ENCODE measurements at places on chromosomes 12 and 14. TPM values are rescaled to one million over a fixed set of nuclear protein-coding genes. Genes with fewer than 3 reads are reported as not detected.
A peak's percentile ranks its signal among the peaks of the same experiment; 100 is the strongest.

AHNAK2 gene
- 10.9 TPM for total RNA-seq

SLCO1C1 gene
- not detected for total RNA-seq

LGALS3 gene
- total RNA-seq: 1,284 TPM

GRCh38 chr14:34199585-34199984 is 248.7 kb upstream of the EGLN3 start:
- no peak overlapping the region for H3K4me3 ChIP-seq
- no peak overlapping the region for H3K27ac ChIP-seq
- no peaks in the 10 kb centered on the region for H3K4me1 ChIP-seq
- H3K27me3 ChIP-seq: no peaks in the 10 kb centered on the region
- DNase-seq: no peak

HSPB8 gene
- 3.7 TPM for total RNA-seq

DNA sequence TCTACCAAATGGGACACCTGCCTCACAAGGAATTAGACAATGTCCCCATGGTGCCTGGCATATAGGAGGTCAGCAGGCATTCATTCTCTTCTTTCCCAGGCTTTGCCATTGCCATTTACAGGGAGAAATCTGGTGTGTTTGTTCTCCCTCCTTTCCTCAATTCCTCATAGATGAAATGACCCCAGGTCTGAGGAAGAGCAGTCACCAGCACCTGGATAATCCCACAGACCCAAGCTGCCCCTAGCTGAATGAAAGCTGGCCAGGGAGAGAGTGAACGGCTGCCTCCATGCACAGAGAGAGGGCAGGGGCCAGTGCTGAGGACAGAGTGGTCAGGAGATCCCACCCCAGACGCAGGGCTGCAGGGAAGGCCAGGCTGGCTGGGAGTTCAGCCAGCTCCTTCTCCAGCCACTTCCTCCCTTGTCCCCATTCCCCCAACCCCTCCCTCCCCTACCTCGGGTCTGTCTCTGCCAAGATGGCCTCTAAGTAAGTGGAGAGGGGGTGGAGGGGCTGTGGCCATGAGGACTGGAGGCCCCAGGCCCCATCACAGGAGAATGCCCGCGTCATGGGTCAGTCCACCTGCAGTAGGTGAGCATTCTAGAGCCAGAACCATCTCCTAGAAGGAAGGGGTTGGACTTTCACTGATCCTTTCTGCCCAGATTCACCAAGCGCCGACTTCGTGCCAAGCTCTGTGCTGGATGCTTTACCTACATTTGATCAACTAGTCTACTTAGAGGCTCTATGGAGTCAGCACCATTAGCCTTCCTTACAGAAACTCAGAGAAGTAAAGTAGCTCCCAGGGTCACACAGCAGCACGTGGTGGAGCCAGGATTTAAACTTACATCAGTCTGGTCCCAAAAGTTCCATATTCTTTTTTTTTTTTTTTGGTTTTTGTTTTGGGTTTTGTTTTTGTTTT is 2.0 kb upstream of the KRT4 start:
- H3K36me3 ChIP-seq: no peaks in the 10 kb centered on the region
- DNase-seq: no peak
- no peaks in the 10 kb centered on the region for H3K27me3 ChIP-seq
- H3K4me1 ChIP-seq: no peaks in the 10 kb centered on the region
- no peak overlapping the region for H3K27ac ChIP-seq
- H3K4me3 ChIP-seq: no peak overlapping the region

- DNase-seq: no peak
- no peak overlapping the region for H3K4me3 ChIP-seq
- no peak overlapping the region for H3K27ac ChIP-seq
- no peaks in the 10 kb centered on the region for H3K27me3 ChIP-seq
- H3K4me1 ChIP-seq: peaks cover 5% of the 10 kb centered on the region
- no peaks in the 10 kb centered on the region for H3K36me3 ChIP-seq
These were observed 148.8 kb downstream of the ZFP36L1 start for GRCh38 chr14:68644101-68644500.

GRCh38 chr12:68011882-68012207 is 22.6 kb downstream of the IFNG-AS1 start:
- H3K27ac ChIP-seq: no peak overlapping the region
- H3K4me1 ChIP-seq: peaks cover 11% of the 10 kb centered on the region
- no peaks in the 10 kb centered on the region for H3K27me3 ChIP-seq

GRCh38 chr12:65526311-65526710 is 247.8 kb downstream of the MSRB3 start:
- H3K27me3 ChIP-seq: no peaks in the 10 kb centered on the region
- H3K27ac ChIP-seq: no peak overlapping the region
- DNase-seq: no peak
- H3K4me1 ChIP-seq: no peaks in the 10 kb centered on the region

GRCh38 chr12:22759769-22760674 is 135.1 kb downstream of the ETNK1 start:
- no peaks in the 10 kb centered on the region for H3K36me3 ChIP-seq
- no peaks in the 10 kb centered on the region for H3K4me1 ChIP-seq
- peak overlapping the region; percentile 26 for H3K27ac ChIP-seq
- no peak overlapping the region for H3K4me3 ChIP-seq
- DNase-seq: no peak

- no peak overlapping the region for H3K4me3 ChIP-seq
- no peaks in the 10 kb centered on the region for H3K36me3 ChIP-seq
- DNase-seq: no peak
- H3K4me1 ChIP-seq: no peaks in the 10 kb centered on the region
- H3K27ac ChIP-seq: no peak overlapping the region
These were observed 17.8 kb downstream of the SPTB start for GRCh38 chr14:64861916-64862315.

ADAM20 gene
- total RNA-seq: 3.2 TPM

- H3K4me1 ChIP-seq: peaks cover 36% of the 10 kb centered on the region
- H3K27ac ChIP-seq: no peak overlapping the region
- H3K4me3 ChIP-seq: no peak overlapping the region
- no peaks in the 10 kb centered on the region for H3K27me3 ChIP-seq
- DNase-seq: no peak
- no peaks in the 10 kb centered on the region for H3K36me3 ChIP-seq
These were observed 72.9 kb downstream of the PPP2R5C start for GRCh38 chr14:101834397-101834796.

DNA sequence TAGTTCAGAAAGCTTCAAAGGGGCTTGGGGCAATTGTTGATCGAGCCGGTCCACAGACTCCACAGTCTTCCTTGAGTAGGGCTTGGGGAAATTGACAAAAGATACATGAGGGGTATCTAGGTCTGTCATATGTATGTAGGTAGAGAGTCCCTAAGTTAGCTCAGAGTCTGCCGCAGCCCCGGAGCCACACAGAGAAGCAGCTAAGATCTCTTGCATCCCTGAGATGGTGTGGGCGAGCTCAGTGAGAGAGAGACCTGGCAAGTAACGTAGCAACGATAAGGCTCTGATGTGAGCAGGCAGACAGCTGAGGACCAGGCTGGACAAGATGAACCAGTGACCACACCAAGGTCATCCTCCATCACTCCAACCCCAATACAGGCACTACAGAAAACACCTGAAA is 297.6 kb downstream of the TMEM132D start:
- H3K4me1 ChIP-seq: no peaks in the 10 kb centered on the region
- no peaks in the 10 kb centered on the region for H3K27me3 ChIP-seq
- no peak overlapping the region for H3K27ac ChIP-seq
- no peak for DNase-seq

PLXNC1 gene
- total RNA-seq: 3.7 TPM

DNA sequence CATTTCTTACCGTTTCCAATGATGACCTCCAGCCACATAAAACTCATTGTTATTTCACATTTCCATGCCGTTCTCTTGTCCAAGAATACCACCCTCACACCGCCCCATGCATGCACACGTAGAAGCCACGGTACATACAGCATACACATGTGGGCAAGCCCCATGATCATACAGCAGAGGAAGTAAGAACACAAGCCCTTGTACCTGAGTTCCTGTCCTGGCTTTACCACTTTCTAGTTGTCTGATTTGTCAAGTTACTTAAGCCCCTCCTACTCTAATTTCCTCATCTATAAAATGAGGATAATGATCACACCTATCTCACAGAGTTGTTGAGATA is 59.9 kb downstream of the DUSP16 start:
- DNase-seq: no peak
- H3K27me3 ChIP-seq: no peaks in the 10 kb centered on the region
- H3K36me3 ChIP-seq: peaks cover 9% of the 10 kb centered on the region
- no peak overlapping the region for H3K4me3 ChIP-seq
- H3K27ac ChIP-seq: peak overlapping the region; percentile 42

TCL1B gene
- not detected for total RNA-seq

- H3K27ac ChIP-seq: peak overlapping the region; percentile 97
- H3K36me3 ChIP-seq: peaks cover 40% of the 10 kb centered on the region
- DNase-seq: no peak
These were observed 2.4 kb downstream of the PRR13 start for GRCh38 chr12:53443955-53444354.

DNA sequence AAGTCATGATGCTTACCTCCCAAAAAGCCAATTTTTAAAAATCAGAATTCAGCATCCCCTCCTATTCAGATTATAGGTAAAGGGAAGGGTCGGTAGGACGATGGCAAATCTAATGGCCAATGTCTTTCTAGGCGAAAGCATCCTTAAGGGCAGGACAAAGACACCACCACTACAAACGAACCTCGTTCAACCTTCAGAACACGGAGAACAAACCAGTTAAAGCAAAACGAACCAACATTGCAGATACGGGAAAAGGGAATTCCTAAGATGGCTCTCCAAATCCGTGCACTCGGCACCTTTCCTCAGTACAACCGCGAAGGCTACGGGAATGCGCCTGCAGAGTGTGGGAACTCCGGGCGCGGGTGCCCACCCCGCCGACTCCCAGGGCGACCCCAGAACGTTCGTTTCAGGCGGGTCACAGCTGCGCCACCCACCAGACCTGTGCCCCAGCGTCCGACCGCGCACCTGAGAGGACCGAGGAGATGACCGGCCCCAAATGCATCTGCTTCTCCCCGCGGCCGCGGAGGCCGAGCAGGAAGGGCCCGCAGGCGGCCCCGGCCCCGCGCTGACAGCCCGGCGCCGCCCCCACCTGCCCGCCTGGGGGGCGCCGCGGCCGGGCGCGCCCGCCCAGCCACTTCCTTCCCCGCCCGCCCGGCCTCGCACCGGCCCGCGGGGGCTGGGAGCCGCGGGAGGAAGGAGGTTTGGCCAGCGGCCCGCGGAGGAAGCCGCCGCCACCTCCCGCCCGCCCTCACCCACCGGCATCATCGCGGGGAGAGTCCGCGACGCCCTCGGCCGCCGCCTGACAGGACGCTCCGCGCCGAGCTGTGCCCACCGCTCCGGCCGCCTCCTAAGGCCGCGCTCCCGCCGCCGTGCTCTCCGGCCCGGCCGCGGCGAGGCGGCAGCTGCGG is 578 bp downstream of the PPP1R13B start:
- no peaks in the 10 kb centered on the region for H3K27me3 ChIP-seq
- H3K36me3 ChIP-seq: no peaks in the 10 kb centered on the region
- H3K4me3 ChIP-seq: peak overlapping the region; percentile 82
- H3K4me1 ChIP-seq: no peaks in the 10 kb centered on the region

- H3K36me3 ChIP-seq: no peaks in the 10 kb centered on the region
- no peak overlapping the region for H3K4me3 ChIP-seq
- H3K27me3 ChIP-seq: no peaks in the 10 kb centered on the region
- no peak overlapping the region for H3K27ac ChIP-seq
These were observed 67.0 kb upstream of the IFNG-AS1 start for GRCh38 chr12:67922245-67922644.

DNA sequence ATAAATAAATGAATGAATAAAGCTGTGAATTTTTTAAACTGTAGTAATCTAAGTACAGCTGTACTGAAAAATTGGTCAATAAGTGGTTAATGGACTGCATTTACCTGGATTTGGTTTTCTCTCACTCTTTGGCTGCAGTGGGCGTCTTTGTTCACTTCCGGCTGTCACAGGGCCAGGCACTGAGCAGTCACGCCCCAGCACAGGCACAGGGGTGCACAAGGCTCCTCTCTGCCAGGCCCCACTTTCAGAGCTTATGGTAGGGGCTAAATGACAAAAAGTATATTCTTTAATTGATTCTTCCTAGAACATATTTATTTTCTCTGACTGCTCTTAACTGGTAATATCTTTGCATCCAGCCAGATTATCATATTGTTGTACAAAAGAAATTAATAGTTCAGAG is 70.6 kb upstream of the DYNC1H1 start:
- no peak overlapping the region for H3K4me3 ChIP-seq
- H3K27me3 ChIP-seq: no peaks in the 10 kb centered on the region
- no peaks in the 10 kb centered on the region for H3K4me1 ChIP-seq
- H3K27ac ChIP-seq: no peak overlapping the region
- DNase-seq: no peak
- H3K36me3 ChIP-seq: no peaks in the 10 kb centered on the region

- H3K27me3 ChIP-seq: no peaks in the 10 kb centered on the region
- no peak overlapping the region for H3K4me3 ChIP-seq
- DNase-seq: no peak
- H3K27ac ChIP-seq: no peak overlapping the region
These were observed 129.2 kb downstream of the DIP2B start for GRCh38 chr12:50633955-50634354.

- no peak for DNase-seq
- no peaks in the 10 kb centered on the region for H3K27me3 ChIP-seq
- H3K27ac ChIP-seq: no peak overlapping the region
- no peaks in the 10 kb centered on the region for H3K4me1 ChIP-seq
These were observed 90.9 kb downstream of the GALNT9 start for GRCh38 chr12:132238488-132238854.

DNA sequence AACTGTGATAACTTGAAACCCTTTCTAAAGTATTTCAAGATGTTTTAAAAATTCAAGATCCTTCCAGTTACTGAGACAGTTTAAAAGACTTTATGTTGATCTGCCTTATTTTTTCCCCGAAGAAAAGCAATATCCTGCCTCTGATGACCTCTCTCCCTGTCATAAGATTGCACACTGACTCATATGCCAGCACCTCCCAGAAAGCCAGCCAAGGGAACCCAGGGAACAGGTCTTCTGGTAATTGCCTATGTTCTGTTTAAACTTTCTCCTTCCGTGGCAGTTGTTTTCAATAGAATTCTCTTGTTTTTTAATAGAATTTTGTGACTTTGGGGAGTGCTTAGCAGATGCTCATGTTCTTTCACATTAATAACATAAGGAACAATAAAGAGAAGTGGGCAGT is 300.2 kb upstream of the PRKD1 start:
- peak overlapping the region; percentile 43 for H3K27ac ChIP-seq
- no peaks in the 10 kb centered on the region for H3K27me3 ChIP-seq
- DNase-seq: no peak
- H3K36me3 ChIP-seq: no peaks in the 10 kb centered on the region
- H3K4me3 ChIP-seq: no peak overlapping the region

DNA sequence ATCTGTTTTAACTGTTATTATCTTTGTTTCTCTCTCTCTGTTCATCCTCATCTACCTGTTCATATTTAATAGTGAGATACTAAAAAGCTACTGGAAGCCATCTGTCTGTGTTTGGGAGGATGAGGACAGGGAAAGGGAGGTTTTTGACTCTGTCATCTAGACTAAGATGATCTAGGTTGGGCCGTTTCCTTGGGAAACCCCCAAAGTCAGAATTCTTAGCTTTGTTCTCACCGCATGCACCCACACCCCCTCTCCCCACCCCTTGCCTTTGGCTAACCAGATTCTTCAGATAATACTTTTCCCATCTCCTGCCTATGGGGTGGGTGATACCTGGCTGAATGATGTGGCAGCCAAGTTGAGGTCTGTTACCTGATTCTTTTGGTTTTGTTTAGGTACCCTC is 73.0 kb downstream of the PRICKLE1 start:
- H3K36me3 ChIP-seq: no peaks in the 10 kb centered on the region
- no peaks in the 10 kb centered on the region for H3K27me3 ChIP-seq
- no peak overlapping the region for H3K4me3 ChIP-seq
- no peak for DNase-seq
- H3K27ac ChIP-seq: no peak overlapping the region

Measured in Peyer's patch (tissue), 4 donors.